ENCODE measurements at places on chromosomes 3 and 15. TPM values are rescaled to one million over a fixed set of nuclear protein-coding genes. Genes with fewer than 3 reads are reported as not detected.

Gene GALNT15
- total RNA-seq = 0.04 TPM

Gene C15orf62
- total RNA-seq = 0.16 TPM

Gene DPPA2
- not detected for total RNA-seq

Gene CCRL2
- total RNA-seq = not detected

Gene GRAMD2A
- total RNA-seq = not detected

Gene MINDY4B
- total RNA-seq = not detected

Gene BFSP2
- not detected for total RNA-seq

Gene ARPIN
- total RNA-seq = 11.4 TPM

Gene IGSF11
- total RNA-seq = 4.4 TPM

Gene EPHB3
- total RNA-seq = 0.23 TPM

Gene GOLGA8N
- total RNA-seq = 1.5 TPM

Gene CCDC39
- not detected for total RNA-seq

Gene GNB4
- 13.7 TPM for total RNA-seq

Gene COL6A5
- not detected for total RNA-seq

Gene DNAH12
- total RNA-seq = not detected

Gene IL20RB
- 1.3 TPM for total RNA-seq

Gene PARP14
- 8.6 TPM for total RNA-seq

Gene CHRFAM7A
- total RNA-seq = 6.6 TPM

Gene CYP1A2
- total RNA-seq = not detected

Gene LRRC34
- total RNA-seq = not detected

Gene GOLGA8T
- total RNA-seq = 1.6 TPM

Gene GDPGP1
- 3.7 TPM for total RNA-seq

Gene FSTL1
- total RNA-seq = 76.2 TPM

Measured in A549 treated with ZK216348 at 1 μM for 4 hours (cell line).